ENCODE measurements at places on chromosomes 2 and 18.

DNA sequence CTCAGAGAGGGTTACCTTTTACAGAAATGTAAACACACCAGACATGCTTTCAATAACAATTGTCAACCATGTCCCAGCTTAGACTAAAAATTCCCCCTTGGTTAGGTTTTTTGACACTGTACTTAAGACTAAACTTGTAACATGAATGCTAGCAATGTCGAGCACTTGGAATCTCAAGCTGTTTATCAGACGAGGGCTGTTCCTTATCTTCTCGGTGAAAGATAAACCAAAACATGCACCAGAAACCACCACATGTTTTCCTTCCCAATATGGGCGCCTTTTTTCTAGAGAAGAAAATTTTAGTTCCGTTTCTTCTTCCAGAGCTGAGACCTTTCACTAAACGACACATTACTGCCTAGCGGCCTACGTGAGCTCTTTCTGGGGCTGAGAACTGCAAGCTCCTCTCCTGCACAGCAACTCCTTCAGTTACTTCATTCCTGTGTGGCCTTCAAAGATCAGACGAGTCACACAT lies 42.4 kb upstream of the ACKR3 start:
- DNase-seq = no peak

DNA sequence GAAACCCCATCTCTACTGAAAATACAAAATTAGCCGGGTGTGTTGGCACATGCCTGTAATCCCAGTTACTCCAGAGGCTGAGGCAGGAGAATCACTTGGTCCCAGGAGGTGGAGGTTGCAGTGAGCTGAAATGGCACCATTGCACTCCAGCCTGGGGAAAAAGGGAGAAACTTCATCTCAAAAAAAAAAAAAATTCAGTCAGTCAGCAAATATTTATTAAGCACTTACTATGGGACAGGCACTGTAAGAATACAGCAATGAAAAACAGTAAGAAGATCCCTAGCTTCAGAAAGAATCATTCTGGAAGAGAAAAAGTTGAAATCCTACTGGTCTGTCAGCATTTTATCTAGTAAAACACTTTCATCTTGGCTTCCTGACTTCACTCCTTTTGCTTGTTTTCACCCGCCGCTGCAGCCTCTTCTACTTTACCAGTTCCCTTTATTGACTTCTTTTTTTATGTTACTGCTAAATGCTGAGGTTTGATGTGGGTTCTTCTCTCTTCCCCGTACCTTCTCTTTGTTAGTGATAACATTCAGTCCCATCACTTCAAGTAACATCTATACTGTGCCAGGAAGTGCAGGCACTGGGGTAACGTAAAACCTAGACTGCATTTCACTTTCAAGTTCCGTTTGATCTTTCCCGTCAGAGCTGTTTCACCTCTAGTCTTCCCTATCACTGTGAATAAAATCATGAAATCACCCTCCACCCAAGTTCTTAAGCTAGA lies 10.8 kb upstream of the TAF4B start:
- DNase-seq = no peak

DNA sequence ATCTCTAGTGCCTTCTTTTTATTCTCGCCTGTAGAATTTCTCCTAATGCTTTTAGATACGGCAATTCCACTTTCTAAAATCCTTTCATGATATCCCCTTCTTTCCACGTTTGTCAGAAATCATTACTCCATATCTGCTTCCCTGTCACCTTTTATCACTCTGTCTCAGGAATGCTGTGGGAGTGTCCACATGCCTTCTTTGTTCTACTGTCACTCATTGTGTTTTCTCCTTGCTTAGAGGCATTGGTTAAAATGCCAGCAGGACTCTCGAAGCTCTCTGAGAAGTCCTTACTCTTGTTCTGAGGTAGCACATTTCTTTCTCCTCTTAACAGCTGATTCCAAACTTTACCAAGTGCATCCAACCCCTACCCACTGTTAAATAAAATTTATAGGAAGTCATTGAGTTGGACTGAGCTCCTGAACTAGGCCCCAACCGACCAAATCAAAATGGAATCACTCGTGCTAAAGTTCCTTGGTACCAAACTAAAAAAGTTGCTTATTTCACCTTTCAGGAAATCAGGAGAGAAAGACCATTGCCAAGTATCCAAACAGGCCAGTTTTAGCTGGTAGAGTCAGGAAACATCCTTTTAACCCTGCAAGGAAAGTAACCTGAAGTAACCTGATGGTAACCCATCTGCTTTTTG lies 10.6 kb upstream of the GALNT5 start:
- no peak for DNase-seq

GRCh38 chr2:220269367-220269766 lies 641.9 kb downstream of the SLC4A3 start:
- DNase-seq = no peak

GRCh38 chr2:200774920-200775319 lies 36.8 kb upstream of the BZW1 start:
- DNase-seq = no peak

DNA sequence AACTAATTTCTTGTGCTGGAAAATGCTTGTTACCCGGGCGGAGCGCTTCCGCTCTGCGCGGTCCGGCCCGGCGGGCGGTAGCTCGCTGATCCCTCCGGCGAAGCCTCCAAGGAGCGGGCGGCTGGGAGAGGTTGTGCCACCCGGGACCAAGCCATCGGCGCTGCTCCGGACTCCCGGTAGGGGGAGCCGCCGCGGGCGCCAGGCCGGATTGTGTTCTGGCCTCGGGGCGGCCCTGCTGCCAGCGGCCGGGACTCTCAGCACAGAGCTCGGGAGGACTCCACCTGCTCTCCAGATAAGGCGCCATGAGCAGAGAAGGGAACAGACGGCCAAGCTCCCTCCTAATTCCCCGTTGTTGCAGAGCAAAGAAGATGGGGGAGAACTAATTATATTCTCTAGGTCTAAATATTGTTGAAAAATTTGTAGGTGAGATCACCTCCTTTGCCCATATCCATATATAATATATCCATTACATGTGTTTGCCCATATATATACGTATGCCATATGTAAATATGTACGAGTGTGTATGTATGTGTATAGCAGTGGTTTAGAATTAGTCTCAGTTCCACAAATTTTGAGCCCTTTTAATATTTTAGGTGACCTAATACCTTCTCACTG lies 13.8 kb upstream of the SATB2 start:
- no peak for DNase-seq

- DNase-seq = no peak
Measured at GRCh38 chr2:104788742-104789455, 65.0 kb upstream of the POU3F3 start.

- DNase-seq = no peak
Measured at GRCh38 chr2:98753801-98754200, 22.9 kb upstream of the MGAT4A start.

GRCh38 chr18:63470751-63471150 lies 6.0 kb upstream of the SERPINB5 start:
- DNase-seq = no peak

- no peak for DNase-seq
Measured at GRCh38 chr2:73107211-73107926, 5.4 kb downstream of the RAB11FIP5 start.

DNA sequence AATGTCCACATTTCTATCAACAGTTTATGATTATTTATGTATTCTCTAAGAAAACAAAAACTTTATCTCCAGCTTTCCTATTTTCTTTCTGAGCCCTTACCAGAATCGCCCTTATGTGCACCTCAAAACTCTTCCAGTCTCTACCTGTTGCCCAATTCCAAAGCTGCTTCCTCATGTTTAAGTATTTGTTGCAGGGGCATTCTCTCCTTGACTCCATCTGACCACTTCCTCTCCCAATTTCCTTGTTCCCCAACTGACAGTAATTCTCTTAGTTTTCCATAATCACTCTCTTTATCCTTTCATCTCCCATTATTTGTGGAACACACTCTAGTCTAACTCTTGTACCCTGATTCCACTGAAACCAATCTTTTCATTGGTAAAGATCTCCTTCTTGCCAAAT lies 105.4 kb upstream of the RBBP8 start:
- peak; percentile 37 for DNase-seq

- no peak for DNase-seq
Measured at GRCh38 chr2:56473524-56473923, 289.7 kb downstream of the CCDC85A start.

- DNase-seq = no peak
Measured at GRCh38 chr2:171675810-171676345, 11.4 kb upstream of the DYNC1I2 start.

DNA sequence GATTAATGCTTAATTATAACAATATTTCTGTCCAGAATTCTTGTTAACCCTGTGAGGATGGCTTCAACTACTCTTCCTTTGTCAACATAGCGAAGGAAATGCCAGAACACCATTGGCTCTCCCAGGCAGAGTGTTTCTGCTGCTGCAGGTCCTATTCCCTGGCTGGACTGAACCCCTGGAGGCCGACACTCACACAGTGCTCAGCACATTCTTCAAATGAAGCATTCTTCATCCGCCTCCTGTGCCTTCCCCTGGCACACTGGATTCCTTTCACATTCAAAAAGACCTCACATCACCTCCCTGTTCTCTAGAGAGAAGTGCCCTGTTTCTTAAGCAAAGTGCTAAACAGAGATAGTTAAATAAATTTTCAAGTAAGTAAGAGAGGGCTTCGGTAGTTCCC lies 187.3 kb upstream of the MSH6 start:
- no peak for DNase-seq

DNA sequence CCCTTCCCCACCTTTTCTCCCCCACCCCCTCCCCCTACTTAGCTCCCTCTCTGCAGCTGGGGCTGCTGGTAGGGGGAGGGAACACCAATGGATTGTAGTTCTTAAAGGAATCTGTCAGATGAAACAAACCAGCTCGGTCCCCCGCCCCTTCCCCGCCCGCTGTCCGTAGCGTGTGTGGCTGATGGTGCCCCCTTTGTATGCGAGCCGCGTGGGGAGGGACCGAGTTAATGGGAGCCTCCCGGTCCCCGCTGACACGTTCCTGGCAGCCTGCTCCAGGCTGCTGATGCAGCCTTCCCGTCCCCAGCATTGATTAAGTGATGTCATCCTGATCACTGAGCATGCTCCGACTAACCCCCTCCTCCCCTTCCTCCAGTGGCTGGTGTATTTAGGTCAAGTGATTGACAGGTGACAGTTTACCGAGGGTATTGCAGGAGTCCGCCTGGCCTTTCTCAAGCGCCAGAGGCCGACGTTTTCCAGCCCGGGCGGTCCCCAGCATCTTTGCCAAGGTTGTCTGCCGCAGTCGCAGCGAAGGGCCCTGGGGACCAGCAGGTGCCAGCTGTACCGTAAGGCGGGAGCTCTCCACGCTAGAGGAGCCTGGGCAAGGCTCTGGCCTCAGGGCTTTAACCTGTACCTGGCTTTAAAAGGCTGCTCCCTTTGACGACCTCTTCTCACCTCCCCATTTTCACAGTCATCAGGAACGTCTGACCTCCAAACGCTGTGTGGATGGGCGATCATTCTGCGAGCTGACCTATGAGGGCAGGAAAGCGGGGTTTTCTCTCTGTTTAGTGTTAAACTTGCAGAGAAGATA lies 1.8 kb downstream of the KIF5C start:
- no peak for DNase-seq

All from GF-D8 (cell line).